Left kidney (tissue), 8 donors: ENCODE measurements at places on chromosomes 3 and 15. TPM values are rescaled to one million over a fixed set of nuclear protein-coding genes. Genes with fewer than 3 reads are reported as not detected.

DNA sequence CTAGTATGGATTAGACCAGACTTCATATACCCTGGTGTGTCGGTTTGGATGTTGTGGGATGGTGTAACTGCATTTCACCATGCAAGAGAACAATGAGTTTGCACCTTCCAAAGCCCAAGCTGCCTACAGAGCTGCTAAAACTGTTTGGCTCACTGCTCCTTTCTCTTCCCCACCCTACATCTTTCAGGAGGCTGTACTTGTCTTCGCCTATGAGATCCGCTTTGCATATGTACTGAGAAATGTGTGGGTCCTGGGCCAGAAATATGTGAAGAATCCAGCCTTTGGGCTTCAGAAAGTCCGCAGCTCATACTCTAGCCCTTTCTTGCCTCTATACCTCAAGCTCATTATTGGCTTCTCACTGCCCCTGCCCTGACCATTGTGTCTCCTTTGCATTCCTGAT lies 1060.0 kb downstream of the NTRK3 start:
- no peak for DNase-seq

MESP1 gene
- polyA plus RNA-seq: 0.52 TPM

GABPB1 gene
- 35.3 TPM for polyA plus RNA-seq

DNA sequence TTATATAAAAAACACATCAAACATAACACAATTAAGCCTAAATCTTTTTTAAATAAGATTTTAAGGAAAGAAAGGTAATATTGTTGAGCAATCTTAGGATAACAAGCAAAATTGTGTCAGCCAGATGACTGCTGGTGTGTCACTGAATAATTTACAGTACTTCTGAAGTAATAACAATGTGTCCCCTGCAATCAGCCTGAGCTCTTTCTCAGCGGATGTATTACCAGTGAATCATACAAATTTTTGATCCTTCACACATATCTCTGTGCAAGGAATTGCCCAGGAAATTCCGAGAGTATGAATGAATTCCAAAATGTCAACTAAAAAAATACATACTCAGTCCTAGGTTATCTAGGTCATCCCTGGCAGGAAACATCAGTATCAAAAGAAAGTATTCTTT lies 76.6 kb upstream of the PTX3 start:
- DNase-seq: no peak

SLC35G2 gene
- 5.1 TPM for polyA plus RNA-seq

DNA sequence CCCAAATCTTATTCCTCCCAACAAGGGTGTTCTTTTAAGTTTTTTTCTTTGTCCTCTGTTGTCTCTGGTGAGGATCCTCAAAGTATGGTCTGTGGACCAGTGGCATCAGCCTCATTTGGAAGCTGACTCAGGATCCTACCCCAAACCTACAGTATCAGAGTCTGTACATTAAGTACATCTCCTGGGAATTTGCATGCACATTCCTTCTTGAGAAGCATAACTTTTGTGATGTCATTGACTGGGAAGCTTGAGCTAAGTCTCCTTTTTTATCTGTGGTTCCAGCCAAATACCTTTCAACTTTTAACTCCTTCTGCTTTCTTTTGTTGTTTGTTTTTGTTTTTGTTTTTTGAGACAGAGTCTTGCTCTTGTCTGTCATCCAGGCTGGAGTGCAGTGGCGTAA lies 40.5 kb downstream of the ARMC8 start:
- no peak for DNase-seq

AQP9 gene
- 0.18 TPM for polyA plus RNA-seq

- DNase-seq: no peak
Measured at GRCh38 chr15:78831229-78832207, 20.3 kb upstream of the ADAMTS7 start.

HTR3E gene
- polyA plus RNA-seq: not detected

MEIS2 gene
- polyA plus RNA-seq: 178 TPM

DNA sequence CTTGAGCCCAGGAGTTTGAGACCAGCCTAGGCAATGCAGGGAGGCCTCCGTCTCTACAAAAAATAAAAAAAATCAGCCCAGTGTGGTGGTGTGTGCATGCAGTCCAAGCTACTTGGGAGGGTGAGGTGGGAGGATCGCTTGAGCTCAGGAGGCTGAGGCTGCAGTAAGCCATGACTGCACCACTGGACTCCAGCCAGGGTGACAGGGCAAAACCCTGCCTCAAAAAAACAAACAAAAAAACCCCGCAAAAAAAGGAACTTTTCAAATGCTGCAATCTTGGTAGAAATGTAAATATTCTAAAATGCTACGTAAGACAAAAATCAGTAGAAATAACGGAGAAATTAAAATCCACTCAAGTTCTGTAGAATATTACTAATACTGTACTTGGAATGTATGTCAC lies 108.1 kb upstream of the MELTF start:
- DNase-seq: no peak

- DNase-seq: no peak
Measured at GRCh38 chr15:59296181-59296617, 76.5 kb downstream of the MYO1E start.

DNA sequence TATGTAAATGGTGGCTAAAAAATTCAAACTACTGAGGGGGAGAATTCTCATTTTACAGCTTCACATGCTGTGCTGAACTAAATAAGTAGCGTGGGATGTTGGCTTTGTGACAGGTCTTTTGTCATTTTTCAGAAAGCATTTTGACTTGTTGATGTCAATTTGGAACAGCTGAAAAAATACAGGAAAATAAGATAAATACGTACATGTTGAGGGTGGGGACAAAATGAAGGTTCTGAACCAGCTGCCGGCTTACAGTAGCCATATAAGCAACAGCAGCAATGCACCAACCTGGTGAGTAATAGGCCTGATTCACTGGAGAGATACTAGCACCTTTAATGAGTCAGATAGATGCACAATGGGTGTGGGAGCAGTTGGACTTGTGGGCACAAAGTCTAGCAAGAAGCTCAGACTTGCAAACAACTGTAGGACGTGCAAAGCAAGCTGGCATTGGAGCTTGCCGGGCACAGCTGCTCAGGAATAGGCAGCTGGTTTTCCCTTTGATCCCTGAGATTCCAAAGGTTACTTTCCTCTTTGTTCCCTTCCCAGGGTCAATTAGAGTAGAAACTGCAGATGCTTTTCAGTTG lies 12.9 kb downstream of the B3GNT5 start:
- DNase-seq: no peak
